Stimulated activated effector memory CD8-positive, alpha-beta T cell treated with anti-CD3 and anti-CD28 coated beads, Interleukin-12 subunit alpha, Interleukin-12 subunit beta, amount 100 ng/mL, for 72 hours (primary cell): ENCODE measurements at places on chromosomes 6 and 20.

DNA sequence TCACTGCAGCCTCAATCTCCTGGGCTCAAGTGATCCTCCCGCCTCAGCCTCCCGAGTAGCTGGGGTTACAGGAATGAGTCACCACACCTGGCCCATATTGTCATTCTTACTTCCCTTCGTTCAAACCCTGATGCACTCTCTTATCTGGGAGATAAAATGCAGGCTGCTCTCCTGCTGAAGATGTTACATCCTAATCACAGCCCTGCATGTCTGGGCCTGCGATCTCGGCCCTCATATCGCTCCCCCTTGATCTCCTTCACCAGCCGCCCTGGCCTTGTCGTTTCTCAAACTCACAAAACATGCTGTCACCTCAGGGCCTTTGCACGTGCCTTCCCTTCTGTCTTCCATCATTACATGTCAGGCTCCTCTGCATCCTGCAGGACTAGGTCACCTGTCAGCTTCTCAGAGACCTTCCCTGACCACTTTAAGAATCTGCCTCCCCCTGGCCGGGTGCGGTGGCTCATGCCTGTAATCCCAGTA lies 8.8 kb upstream of the C20orf203 start:
- DNase-seq: no peak

- no peak for DNase-seq
Observed at GRCh38 chr6:49530141-49530776, 20.2 kb upstream of the C6orf141 start.

DNA sequence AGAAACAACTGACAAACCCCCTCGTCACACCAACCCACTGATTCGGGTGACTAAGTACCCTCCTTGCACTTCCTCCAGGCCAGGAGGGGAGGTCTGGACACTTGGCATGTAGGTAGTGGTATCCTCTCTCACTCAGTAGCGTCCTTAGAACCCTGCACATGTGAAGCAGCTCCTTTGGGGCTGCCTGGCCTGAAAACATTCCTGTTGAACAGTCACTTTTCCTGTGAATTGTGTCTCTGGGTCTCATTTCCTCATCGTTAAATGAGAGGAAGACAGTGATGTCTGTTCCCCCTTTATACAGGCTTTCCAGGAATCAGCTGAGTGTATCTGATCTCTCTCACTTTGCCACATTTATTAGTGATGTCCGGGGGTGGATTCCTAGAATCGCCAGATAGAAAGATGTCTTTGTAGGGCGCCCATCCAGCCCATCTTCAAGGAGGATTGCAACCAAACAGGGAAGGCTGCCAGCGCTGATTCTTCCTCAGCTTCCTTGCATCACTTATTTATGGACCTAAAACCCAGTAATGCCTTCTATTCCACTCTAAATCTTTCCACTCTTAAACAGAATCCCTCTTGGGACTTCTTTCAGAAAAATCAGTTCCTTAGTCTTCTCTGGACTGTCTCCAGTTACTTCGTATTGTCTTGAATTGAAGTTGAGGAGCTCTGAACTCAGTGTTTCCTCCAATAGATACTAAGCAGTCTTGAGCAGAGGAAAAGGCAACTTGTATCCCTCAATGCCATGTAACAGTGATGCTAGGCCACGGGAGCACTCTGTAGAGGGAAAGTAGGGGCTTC lies 9.4 kb upstream of the POPDC3 start:
- DNase-seq: no peak

- DNase-seq: no peak
Observed at GRCh38 chr20:62420846-62421715, 6.3 kb downstream of the RBBP8NL start.

DNA sequence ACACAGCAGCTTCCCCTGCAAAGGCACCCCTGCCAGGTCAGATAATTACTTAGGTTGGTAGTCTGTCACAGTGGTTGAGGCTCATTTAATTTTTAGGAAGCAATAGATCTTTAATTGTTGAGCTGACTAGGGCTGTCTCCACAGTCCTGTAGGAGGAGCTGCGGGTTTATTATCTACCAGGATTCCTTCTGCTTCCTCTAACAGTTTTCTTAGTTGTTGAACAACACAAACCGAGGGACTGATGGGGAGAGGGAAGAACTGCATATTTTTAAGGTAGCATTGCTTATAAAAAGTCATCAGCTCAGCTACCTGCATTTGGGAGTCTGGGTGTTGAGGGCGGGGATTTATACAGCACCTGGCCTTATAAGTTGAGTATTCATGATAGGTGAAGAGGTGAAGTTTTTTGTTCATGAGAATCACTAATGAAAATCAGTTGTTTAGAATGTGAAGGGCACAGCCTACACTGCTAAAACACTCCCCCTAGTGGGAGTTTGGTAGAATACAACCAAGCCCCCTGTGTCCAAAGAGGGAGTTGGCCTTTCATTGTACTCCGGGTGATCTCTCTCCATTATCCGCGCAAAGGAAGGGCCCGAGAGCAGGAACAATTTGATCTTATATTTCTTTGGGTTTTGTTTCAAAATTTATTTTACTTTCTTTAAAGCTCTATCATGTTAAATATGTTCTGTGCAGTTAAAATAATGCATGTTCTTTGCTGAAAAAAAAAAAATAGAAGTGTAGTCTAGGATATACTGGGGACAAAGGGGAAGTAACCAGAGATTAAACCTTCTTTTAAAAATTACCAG lies 69.6 kb downstream of the SSR1 start:
- DNase-seq: peak; percentile 25

GRCh38 chr6:55182016-55182650 lies 7.8 kb downstream of the HCRTR2 start:
- no peak for DNase-seq

GRCh38 chr20:1757072-1757471 lies 99.5 kb upstream of the SIRPG start:
- DNase-seq: no peak

GRCh38 chr6:36914227-36914794 lies 28.6 kb downstream of the C6orf89 start:
- no peak for DNase-seq

- no peak for DNase-seq
Observed at GRCh38 chr6:28517964-28518363, 2.4 kb upstream of the GPX6 start.

GRCh38 chr6:18161431-18161830 lies 6.2 kb downstream of the KDM1B start:
- no peak for DNase-seq

- no peak for DNase-seq
Observed at GRCh38 chr6:54910921-54911320, 64.3 kb downstream of the FAM83B start.

DNA sequence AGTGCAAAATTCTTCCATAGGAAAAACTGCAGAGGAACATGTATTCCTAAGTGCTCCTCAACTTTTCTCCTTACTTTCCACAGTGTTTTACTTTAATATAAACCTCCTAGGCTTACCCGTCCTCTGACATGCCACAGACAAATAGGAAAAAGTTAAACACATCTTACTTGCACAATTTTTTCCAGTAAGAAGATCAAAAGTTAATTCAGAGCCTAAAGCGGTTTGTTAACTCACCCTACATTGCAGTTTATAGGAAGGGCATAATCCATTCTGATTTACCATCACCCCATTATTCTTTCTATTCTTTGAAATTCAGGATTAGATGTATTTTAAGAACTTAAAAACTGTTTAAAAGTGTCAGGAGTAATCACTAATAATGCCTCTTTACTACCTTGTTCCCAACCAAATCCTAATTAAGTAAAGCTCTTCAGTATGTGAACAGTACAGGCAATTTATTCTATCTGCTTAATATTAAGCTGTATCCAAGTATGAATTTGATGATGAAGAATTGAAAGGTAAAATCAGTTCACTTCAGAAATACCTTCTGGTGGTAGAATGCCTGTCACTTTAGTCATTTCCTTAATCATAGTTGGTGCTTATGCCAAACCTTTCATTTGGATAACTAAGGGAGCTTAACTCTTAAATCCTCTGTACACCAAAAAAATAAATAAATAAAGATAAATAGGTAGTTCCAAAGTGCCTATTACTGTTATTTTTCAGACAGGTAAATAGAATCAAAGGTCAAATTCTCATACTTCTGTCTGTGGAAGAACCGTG lies 292.0 kb downstream of the ALDH8A1 start:
- DNase-seq: no peak

DNA sequence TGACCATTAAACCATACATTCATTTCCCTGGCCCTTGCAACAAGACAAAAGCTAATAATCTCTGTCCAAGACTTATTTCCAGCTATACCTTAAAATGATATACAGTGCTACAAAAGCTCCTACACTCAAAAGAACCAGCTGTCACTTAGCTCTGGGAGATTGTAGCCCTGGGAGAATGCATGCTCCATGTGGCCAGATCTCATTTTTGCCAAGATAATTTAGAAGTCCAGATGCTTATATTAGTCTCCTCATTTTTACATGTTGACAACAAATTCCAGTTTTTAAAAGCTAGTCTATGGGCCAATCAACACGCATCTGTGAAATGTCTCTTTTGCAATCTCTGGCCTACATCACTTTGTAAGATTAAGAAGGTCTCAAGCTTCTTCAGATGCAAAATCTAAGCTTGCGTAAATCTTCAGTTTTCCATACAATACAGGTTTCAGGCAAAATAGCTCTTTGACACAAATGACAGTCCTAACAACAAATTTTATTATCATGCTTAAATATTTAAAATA lies 27.1 kb downstream of the TASP1 start:
- no peak for DNase-seq

DNA sequence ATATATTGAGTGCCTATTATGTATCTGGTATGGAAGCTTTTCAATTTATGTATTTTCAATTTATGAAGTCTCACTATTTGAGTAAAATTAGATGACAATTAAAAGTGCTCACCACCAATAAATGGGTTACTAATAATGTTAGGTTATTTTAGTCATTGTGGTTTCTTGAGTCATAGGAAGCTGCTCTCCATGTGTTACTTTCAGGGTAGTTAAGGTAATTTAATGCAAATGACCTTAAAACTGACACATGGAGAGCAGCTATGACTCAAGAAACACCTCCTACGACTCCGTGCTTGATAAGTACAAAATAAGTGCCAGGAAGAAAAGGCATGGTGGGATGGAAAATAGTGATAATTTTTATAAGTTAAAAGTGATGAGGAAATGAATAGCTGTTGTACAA lies 16.5 kb upstream of the TINAG start:
- DNase-seq: no peak

DNA sequence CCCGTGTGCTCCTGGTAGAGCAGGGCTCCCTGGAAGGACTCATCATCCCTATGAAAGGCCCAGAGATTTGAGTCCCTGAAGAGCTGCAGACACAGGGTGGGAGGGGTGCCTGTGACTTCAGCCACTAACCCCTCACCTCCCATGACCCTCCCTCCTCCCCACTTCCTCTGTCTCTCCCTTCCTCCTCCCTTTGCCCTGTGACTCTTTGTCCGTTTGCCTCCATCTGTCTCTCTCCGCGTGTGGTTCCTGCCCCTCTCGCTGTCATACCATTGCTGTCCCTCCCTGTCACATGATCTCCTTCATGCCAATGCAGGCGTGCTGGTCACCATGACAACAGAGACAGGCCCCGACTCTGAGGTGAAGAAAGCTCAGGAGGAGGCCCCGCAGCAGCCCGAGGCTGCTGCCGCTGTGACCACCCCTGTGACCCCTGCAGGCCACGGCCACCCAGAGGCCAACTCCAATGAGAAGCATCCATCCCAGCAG lies 19.0 kb downstream of the EPB41L1 start:
- no peak for DNase-seq

GRCh38 chr6:103081876-103082630 lies 1688.5 kb downstream of the GRIK2 start:
- no peak for DNase-seq

DNA sequence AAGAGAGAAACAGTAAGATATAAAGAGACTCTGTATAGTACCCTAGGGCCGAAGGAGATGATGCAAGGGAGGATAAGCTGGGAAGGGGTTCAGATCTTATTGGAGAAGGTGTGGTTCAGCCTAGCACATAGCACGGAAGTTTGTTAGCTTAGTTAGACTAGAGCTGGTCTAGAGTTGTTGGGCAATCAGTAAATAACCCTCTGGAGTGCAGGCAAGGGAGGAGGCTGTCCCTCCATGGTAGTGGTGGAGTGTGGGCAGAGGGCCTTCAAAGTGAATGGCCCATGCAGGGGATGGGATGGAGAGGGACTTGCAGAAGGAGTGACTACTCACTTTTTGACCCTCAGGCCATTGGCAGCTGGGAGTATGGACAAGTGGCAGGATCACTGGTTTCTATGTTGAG lies 20.0 kb downstream of the TULP4 start:
- DNase-seq: no peak

DNA sequence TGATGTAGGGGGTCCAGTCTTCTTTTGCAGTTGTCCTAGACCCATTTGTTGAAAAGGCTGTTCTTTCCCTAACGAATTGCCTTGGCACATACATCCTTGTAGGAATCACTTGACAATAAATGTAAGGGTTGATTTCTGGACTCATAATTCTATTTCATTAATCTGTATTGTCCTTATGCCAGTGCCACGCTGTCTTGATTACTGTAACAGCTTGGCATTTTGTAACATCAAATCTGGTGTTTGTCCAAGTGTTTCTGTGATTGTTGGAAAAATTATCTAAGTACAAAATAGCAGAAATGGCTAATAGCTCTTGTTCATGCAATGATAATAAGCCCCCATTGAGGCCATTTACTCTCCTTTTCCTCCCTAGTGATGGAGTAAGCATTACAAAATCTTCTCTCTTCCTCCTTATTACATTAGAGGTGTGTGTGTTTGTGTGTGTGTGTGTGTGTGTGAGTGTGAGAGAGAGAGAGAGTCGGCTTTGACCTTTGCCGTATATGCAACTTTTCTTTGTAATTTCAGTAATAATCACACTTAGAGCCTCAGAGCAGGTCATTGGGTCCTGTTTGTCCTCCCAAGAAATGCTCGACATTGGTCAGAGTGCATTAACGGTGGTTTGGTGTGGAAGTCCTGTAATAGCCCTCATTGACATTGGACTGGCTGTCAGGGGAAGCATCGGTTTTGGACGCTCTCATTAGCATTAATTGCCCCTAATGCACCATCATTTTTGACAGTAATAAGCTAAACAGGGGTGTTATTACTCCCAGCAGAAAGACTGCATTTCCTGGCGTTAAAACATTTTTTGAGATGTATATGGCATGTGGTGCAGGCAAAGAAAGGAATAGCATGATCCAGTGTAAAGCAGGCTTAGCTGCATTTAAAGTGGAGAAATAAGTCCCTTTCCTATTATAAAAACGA lies 40.7 kb upstream of the MROH8 start:
- DNase-seq: no peak

GRCh38 chr20:44080646-44081267 lies 106.2 kb downstream of the JPH2 start:
- DNase-seq: peak; percentile 83

- DNase-seq: no peak
Observed at GRCh38 chr6:46677314-46677654, 10.4 kb upstream of the TDRD6 start.

- DNase-seq: no peak
Observed at GRCh38 chr20:1094751-1095150, 23.7 kb upstream of the PSMF1 start.

DNA sequence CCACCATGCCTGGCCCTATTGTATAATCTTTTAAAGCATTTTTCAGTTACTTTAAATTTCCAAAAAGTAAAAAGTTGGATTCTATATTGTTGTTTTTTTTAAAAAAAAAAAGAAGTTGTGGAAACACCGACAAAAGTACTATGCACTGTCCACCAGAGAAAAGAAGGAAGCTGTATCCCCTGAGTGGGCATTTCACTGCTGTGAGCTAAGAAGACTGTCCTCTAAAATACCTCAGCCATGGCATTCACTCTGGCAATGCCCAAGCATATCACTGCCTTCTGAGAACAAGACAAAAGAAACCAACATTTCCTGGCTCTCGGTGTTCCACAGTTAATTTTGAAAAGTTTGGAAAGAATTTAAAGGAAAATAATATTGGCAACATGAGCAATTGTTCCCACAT lies 117.8 kb downstream of the IPCEF1 start:
- DNase-seq: peak; percentile 29
